NCI-H774 (cell line): ENCODE measurements at places on chromosomes 3 and 15.
A peak's percentile ranks its signal among the peaks of the same experiment; 100 is the strongest.

DNA sequence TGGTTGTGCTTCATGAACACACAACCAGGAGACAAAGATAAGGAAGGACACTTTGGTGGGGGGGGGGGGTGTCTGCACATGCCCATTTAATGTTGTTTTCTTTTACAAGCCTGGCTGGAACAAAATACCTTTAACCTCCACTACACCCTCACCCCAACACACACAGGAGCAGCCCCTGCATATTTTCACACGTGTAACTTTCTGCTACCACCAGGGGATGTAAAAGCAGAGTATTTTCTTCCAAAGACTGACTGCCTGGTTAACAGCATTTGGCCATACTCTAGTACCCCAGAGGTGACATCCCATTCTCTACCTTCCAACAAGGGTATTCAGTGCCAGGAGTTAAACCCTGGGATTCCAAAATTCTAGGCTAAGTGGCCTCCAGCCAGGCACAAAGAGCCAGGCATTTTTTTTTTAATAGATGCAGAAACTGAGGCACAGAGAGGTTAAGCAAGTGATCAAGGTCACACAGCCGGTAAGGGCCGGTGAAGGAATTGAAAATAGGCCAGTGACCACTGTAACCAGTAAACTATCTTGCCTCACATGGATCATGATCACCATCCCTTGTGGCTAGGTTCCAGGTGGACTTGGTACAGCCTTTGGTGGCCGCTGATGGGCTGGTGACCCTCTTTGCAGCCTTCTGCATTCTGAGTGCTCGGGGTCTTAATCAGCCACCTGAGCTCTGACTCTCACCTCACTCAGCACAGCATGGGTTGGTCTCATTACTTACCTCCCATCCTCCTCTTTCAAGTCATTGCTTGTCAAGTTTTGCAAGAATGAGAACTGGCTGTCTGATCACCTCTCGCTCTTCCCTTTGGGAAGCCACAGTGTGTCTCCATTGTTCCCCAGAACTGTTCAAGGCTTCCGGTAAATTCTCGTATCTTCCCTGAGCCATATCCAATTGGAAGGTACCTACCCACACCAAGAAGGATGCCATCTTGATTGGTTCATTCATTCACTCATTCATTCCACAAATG is 20.4 kb downstream of the MAGI1 start:
- no peak for DNase-seq

DNA sequence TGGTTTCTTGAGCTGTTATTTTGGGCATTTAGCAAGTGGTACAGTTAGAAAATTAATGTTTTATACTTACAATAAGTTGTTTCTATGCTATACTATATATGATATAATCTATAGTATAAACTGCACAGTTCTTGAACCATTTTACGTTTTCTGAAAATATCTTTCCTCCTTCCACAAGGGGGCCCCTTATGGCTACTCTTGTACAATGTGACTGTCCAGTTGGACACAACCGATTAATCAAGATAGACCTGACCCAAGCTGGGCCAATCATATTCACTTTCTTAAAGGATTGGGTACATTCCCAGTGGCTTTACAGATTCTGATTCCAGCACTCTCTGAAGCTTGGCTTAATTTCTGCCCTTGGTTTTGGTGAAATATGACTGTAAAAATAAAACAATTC is 953.4 kb downstream of the AGBL1 start:
- DNase-seq: peak; percentile 5

DNA sequence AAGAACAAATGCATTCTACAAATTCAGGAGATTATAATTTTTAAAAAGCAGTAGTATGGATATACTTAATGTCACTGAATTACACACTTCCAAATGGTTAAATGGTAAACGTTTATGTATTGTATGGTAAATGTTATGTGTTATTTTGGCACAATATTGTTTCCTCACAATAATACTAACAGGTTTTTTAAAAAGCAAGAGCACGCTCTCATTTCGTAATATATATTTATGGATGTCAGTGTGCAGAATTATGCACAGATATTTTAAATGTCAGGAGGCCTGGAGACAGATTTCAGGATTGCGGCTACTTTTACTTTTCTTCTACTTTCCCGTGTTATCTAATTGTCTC is 533 bp downstream of the ZNF445 start:
- DNase-seq: no peak

DNA sequence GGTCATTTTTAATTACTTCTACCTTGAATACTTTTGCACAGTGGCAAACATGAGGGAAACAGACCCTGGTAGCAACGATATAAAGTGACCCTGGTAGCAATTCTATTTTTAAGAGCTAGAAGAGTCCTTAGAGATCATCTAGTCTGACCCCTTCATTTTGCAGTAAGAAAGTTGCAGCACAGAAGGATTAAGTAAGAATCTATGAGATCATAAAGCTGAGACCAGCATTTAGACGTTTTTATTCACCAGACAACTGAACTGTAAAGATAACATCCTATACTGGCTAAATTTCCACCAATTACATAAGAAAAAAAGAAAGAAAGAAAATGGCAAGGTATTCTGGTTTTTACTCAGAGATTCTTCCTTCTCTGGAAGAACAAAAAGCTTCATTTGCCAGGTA is 49.9 kb downstream of the LRRFIP2 start:
- DNase-seq: no peak

DNA sequence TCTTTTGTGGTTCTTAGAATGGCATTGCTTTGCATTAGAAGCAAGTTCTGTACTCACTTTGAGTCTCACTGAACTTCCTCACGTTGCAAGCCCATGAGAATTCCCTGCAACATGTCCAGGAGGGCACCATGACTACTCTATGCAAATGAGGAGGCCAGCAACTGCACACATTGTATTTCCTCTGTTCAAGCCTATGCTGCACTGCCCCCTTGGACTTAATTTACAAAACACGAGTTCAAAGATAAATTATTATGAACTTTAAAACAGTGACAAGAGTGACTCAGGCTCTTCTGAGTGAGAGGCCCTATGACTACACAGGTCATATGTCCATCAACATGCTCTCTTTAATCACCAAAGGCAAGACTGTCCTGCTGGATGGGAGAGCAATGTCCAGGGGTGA is 484.2 kb upstream of the ATP11B start:
- DNase-seq: peak; percentile 31

- no peak for DNase-seq
Observed at GRCh38 chr3:43774799-43775198, 84.1 kb downstream of the ABHD5 start.
